ENCODE measurements at places on chromosomes 1 and 21.

- DNase-seq, result no peak
Observed at GRCh38 chr1:110058591-110058990, 11.9 kb downstream of the ALX3 start.

GRCh38 chr1:192702212-192702902 is 66.4 kb downstream of the RGS13 start:
- no peak for DNase-seq

GRCh38 chr1:228423404-228424053 is 6.9 kb upstream of the TRIM17 start:
- DNase-seq, result no peak

- no peak for DNase-seq
Observed at GRCh38 chr1:16927711-16928485, 6.2 kb downstream of the CROCC start.

DNA sequence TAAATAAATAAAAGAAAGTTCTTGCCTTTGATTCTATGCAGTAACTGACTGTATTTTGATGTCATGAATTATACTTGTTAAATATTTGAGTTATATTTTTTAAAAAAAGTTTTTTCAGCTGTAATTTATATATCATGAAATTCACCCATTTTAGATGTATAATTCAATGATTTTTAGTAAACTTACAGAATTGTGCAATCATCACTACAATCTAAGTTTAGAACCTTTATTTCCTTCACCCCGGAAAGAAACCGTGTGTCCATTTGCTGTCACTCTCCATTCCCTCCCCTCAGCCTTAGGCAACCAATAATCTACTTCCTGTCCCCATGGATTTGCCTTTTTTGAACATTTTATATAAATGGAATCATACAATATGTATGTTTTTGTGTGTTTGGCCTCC is 32.5 kb upstream of the DISC1 start:
- no peak for DNase-seq

DNA sequence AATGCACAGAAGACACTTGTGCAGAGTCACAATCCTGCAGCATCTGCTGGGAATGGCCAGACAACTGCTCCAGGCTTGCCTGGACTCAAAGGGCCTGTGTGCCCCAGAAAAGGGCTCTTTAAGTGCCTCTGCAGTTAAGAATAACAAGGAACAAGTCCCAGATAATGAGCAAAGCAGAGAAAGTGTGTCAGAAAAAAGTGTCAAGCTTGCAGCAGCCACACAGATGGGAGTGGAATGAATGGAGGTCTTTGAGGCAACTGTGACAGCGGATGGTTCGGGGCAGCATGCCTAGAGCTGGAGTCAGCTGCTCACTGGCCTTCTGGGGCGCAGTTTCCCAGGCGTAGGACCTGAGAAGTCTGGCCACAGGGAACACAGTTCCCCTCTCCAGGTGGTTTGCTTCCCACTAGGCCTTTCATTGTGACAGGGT is 5.1 kb downstream of the PARP1 start:
- no peak for DNase-seq

- no peak for DNase-seq
Observed at GRCh38 chr1:33161061-33161681, 20.7 kb downstream of the TRIM62 start.

DNA sequence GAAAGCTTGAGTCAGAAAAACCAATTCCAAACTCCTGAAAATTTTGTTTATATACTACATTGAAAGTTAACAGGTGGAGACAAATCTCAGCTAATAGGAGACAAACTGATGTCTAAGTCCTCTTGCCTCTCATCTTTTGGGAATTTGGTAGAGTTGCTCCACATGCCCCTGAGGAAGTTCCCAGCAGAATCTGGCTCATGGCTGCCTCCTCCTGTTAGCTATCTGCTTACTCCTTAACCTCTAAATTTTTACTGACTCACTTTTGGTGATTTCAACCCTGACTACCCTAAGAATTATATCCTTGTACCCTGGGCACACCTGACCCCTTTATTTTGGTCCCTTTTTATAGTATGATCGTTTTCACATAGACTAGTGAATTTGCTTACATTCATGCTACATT is 633.7 kb upstream of the USP24 start:
- no peak for DNase-seq

DNA sequence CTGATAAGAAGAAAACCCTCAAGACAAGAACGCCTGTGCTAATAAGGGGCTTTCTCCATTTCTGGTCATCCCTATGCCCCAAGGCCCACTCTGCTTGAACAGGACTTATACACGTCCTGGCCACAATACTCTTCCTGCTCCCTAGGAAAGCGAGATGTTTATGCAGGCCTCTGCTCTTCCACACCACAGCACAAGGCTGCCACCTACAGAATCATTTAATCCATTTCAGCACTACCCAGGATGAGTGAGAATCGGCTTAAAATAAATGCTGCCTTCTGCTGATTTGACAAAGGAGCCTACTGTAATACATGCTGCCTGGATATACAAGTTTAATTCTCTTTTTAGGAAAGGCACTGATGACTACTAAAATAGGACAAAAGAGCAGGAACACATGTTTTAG is 29.4 kb downstream of the FRRS1 start:
- no peak for DNase-seq

DNA sequence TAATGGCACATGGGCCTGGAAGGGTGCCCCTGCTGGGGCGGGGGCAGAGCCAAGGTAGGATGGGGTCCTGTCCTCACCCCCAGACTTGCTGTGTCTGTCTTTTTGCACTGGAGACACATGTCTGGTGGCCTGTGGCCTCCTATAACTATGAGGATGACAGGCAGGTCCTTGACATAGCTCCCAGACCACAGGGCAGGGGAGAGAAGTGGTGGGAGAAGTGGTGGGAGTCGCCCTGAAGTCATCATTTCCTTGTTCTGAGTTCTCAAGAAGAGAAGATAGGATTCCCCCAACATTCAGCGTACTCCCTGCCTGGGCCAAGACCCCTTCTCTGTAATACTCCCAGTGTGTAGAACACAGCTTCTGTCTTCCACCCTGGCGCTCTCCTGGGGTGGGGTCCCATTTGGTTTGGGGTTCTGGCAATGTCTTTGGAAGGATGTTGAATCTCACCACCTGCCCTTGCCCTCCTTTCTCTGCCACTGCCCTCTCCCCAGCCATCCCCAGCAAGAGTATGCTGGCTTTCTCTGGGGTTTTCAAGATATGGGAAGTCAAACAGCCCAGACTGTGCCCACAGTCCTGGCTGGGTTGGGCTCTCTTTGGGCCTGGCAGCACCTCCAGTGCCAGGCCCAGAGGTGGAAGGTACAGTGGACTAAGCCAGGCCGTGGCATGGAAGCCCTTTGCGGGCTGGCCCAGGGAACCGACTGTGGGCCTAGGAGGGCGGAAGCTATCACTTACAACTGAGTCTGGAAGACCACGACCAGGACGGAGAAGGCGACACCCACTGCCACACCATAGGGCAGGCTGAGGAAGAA is 19.4 kb downstream of the SLC26A9 start:
- DNase-seq, result no peak

Data from stimulated activated CD8-positive, alpha-beta memory T cell treated with anti-CD3 and anti-CD28 coated beads, Interleukin-2, amount 100 ng/mL, for 48 hours (primary cell).